ENCODE measurements at places on chromosomes 4 and X. TPM values are rescaled to one million over a fixed set of nuclear protein-coding genes. Genes with fewer than 3 reads are reported as not detected.

Gene TEX13D
- total RNA-seq: not detected

Gene USP38
- total RNA-seq: 18.1 TPM

Gene IQSEC2
- 9.9 TPM for total RNA-seq

Gene AWAT2
- total RNA-seq: 0.21 TPM

Gene ARHGAP4
- total RNA-seq: 31.9 TPM

Gene GLRB
- 6.2 TPM for total RNA-seq

Gene FRMPD4
- not detected for total RNA-seq

Gene GLRA3
- total RNA-seq: not detected

Gene ADAM29
- total RNA-seq: not detected

Gene TEX11
- total RNA-seq: not detected

Gene S100G
- total RNA-seq: not detected

Gene TCEAL1
- total RNA-seq: 14.6 TPM

Gene DUSP9
- not detected for total RNA-seq

Gene PFKFB1
- total RNA-seq: 0.20 TPM

Gene ANXA3
- total RNA-seq: 78.4 TPM

Gene TXK
- total RNA-seq: 0.97 TPM

Gene GABRQ
- not detected for total RNA-seq

Gene DCAF4L1
- 0.15 TPM for total RNA-seq

Gene PAGE4
- not detected for total RNA-seq

Gene CXorf49
- not detected for total RNA-seq

Gene OTC
- not detected for total RNA-seq

Gene HMGB3
- 124 TPM for total RNA-seq

Gene USP51
- 0.97 TPM for total RNA-seq

Gene SLC2A9
- total RNA-seq: 1.6 TPM

Gene GPM6B
- total RNA-seq: not detected

Gene FAM241A
- 9.1 TPM for total RNA-seq

Gene RPGR
- 24.0 TPM for total RNA-seq

Gene KIF4A
- total RNA-seq: 41.3 TPM

Gene LRIT3
- total RNA-seq: 0.16 TPM

Gene SOWAHD
- total RNA-seq: not detected

Gene CT55
- not detected for total RNA-seq

Gene SPARCL1
- total RNA-seq: not detected

Gene SLC49A3
- total RNA-seq: 11.5 TPM

Gene PCDH7
- total RNA-seq: 21.0 TPM

Gene ATOH1
- total RNA-seq: not detected

Gene ACOT9
- total RNA-seq: 88.5 TPM

Gene EPHA5
- total RNA-seq: 1.3 TPM

Gene ZNF827
- total RNA-seq: 22.1 TPM

Gene TMEM35A
- 7.2 TPM for total RNA-seq

Gene HSFX2
- 0.55 TPM for total RNA-seq

Gene AFP
- total RNA-seq: not detected

Gene ATP6AP1
- 145 TPM for total RNA-seq

Gene ERVMER34-1
- not detected for total RNA-seq

Gene DGAT2L6
- total RNA-seq: not detected

Gene ATP2B3
- 0.07 TPM for total RNA-seq

Gene BTK
- 0.13 TPM for total RNA-seq
